AG04450 (cell line): ENCODE measurements at places on chromosomes 11 and 22. TPM values are rescaled to one million over a fixed set of nuclear protein-coding genes. Genes with fewer than 3 reads are reported as not detected.

GRCh38 chr11:45247433-45247832 lies 38.7 kb downstream of the SYT13 start:
- DNase-seq = no peak

GRCh38 chr11:111549869-111550203 lies 9.3 kb downstream of the LAYN start:
- no peak for DNase-seq

C11orf91 gene
- not detected in 2 replicates for polyA plus RNA-seq

GRCh38 chr11:62577046-62577714 lies 3.5 kb upstream of the EEF1G start:
- no peak for DNase-seq

STX3 gene
- 10.2 and 12.4 TPM in 2 replicates for polyA plus RNA-seq

DNA sequence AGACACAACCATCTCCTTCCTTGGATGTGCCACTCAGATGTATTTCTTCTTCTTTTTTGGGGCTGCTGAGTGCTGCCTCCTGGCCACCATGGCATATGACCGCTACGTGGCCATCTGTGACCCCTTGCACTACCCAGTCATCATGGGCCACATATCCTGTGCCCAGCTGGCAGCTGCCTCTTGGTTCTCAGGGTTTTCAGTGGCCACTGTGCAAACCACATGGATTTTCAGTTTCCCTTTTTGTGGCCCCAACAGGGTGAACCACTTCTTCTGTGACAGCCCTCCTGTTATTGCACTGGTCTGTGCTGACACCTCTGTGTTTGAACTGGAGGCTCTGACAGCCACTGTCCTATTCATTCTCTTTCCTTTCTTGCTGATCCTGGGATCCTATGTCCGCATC lies 489 bp downstream of the OR10A4 start:
- DNase-seq = no peak

DNA sequence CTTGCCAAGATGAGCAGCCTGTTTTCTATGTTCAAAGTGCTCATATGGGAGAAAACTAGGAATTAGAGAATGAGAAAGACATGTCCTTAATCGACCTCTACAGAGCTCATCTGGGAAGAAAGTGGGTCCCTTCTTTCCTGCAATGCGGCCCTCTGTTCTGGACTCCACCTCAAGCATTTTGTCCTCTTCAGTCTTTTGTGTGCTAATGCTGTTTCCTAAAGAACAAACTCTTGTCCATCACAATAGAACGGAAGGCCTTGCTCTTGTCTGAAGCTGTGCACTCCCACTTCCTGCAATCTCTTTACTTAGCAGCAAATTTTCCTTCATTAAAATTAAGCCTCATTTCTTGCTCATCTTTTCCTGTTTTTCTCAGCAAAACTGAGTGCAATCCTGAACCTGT lies 206.6 kb downstream of the OPCML start:
- DNase-seq = no peak

DNA sequence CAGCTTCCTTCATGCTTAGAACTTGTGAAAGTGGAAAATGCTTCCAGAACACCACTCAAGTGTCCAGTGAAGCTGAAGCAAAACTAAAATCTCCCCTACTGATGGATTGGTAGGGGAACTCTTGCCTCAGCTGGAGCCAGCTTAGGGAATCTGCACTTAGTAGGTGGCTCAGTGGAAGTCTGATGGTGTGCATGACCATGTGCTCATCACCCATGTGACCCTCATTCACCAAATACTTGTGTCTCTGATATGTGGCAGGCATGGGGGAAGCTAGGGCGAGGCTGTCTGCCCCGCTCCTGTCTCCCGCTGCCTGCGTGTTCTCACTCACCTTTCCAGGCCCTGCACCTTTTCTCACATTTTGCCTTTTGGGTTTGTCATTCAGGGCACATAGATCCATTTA lies 7.2 kb downstream of the TEAD1 start:
- DNase-seq = no peak
